Small intestine (tissue), 16 donors: ENCODE measurements at places on chromosomes 12 and 14. TPM values are rescaled to one million over a fixed set of nuclear protein-coding genes. Genes with fewer than 3 reads are reported as not detected.

MMP17 gene
- polyA plus RNA-seq, result 4.5 TPM

NRIP2 gene
- polyA plus RNA-seq, result 0.22 TPM

PNMA1 gene
- 10.8 TPM for polyA plus RNA-seq

CLEC2D gene
- 2.4 TPM for polyA plus RNA-seq

WASHC3 gene
- polyA plus RNA-seq, result 26.4 TPM

NEUROD4 gene
- polyA plus RNA-seq, result not detected

ZFHX2 gene
- not detected for polyA plus RNA-seq

GRCh38 chr12:69497308-69498026 lies 27.3 kb downstream of the FRS2 start:
- peak; percentile 52 for DNase-seq

DNA sequence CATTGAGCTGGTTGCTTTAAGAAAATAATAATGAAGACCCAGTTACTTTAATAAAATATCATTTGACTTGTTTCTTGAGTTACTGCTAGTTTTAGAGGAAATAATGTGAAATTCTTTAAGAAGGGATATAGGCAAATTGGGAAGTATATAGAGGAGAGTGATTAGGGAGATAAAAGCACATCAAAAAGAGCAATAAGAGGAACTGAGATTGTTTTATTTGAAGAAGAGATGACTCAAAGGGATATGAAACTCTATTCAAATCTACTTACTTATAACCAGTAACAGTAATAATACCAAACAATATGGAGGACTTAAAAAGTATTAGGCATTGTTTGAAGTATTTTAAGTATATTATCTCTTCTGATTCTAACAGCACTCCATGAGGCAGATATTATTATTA lies 37.1 kb downstream of the LRRK2 start:
- no peak for DNase-seq

DNA sequence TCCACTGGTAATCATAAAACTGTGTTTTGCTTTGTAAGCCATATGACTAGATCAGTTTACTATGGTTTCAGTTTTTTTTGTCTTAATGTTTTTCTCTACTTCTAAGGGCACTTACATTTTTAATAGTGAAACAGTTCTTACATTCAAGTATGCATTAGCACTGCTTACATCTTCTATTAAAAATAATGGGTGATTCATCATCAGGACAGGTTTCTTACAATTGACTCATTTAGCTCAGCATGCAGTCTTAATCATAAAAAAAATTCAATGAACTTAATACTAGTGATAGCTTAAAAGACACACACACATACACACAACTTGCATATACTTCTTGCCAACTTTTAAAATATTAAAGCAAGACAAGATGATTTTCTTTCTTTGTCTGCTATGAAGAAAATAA lies 845.7 kb upstream of the USP15 start:
- no peak for DNase-seq

- no peak for DNase-seq
Measured at GRCh38 chr14:48008646-48009045, 333.2 kb upstream of the MDGA2 start.

DNA sequence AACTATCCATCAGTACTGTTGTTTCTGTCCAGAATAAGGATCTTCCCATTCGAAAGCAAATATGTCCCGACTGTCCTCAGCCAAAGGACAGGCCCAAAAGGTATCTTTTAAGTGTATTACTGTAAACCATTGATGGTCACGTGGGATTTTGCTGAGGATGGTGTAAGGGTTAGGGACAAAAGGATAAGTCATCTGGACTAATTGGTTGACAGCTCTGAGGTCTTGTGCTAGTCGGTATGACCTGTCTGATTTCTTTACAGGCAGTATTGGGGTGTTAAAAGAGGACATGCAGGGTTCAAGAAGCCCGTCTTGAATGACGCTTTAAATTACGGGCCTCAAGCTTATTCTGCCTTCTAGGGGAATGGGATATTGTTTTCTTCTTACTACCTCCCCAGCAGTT lies 24.4 kb downstream of the CLEC2A start:
- no peak for DNase-seq

DNA sequence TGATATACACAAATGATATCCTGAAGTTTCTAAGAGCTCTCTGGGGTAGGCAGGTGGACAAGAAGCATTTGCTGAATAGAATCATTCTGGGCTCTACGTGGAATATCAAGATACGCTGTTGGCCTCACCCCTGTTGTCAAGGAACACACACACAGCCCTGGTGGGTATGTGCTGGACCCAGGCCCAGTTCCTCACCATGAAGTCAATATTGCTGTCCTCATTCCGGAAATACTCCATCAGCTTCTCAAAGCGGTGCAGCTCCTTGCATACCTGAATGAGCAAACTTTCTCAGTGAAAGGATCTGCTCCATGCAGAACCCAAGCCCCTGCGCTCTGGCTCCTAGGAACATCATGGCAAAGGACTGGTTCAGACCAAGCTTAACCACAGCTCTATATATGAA lies 31.4 kb downstream of the PRPF40B start:
- no peak for DNase-seq

- DNase-seq, result no peak
Measured at GRCh38 chr12:44750468-44750867, 125.6 kb downstream of the NELL2 start.

DNA sequence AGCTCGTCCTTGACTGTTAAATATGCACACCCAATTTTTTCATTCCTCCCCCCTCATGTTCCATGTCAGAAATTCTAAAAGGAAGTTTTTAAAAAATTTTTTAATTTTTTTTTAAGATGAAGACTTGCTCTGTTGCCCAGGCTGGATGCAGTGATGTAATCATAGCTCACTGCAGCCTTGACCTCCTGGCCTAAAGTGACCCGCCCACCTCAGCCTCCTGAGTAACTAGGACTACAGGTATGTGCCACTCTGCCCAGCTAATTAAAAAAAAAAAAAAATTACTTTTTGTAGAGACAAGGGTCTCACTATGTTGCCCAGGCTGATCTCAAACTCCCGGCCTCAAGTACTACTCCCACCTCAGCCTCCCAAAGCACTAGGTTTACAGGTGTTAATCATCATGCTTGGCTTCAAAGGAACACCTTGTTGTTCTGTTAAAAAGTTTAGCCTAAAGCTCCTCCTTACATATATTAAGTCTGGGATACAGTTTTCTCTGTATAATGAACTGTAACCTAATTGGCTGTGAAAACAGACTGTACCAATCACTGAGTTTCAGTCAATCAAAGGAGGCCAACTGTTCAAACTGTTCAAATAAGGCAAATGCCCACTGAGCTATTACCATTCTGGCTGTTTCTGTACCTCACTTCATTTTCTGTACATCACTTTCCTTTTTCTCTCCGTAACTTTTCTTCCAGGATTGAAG lies 17.8 kb downstream of the SDR9C7 start:
- DNase-seq, result no peak

DNA sequence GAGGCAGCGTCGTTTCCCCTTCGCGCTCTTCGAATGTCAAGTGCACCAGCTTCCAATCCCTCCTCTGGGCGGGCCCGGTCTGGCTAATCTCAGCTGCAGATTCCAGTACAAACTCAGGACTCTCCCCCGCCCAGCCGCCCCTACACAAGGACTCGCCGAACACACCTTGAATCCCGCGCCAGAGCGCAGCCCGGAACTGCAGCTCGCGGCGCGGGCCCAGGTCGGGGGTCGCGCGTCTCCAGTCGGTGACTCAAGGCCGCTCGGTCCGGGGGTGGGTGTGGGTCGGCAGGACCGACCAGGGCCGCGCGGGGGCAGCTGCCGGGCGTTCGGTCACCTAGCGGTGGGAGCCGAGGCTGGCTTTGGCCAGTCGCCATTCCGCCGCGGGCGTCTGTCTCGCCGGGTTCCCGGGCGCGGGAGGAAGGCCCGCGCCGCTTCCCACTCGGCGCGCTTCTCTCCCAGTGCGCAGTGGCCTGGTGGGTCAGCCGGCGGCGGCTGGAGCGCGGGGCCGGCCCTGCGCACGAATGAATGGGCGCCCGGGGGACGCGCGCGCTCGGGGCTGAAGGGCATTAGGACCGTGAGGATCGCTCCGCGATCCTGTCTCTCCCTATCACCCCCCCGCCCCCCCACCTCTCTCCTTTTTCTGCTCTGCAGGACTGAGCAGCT lies at the start of gene GALNT16:
TSS of gene GALNT16 (plus strand) at position 632 of the 663 bp plus-strand sequence. CDS start 133 bp downstream, outside the sequence.
- peak; percentile 46 for DNase-seq
